ENCODE measurements at places on chromosomes 1 and 21.

- DNase-seq: no peak
Observed at GRCh38 chr1:78641558-78641957, 8.1 kb upstream of the IFI44 start.

DNA sequence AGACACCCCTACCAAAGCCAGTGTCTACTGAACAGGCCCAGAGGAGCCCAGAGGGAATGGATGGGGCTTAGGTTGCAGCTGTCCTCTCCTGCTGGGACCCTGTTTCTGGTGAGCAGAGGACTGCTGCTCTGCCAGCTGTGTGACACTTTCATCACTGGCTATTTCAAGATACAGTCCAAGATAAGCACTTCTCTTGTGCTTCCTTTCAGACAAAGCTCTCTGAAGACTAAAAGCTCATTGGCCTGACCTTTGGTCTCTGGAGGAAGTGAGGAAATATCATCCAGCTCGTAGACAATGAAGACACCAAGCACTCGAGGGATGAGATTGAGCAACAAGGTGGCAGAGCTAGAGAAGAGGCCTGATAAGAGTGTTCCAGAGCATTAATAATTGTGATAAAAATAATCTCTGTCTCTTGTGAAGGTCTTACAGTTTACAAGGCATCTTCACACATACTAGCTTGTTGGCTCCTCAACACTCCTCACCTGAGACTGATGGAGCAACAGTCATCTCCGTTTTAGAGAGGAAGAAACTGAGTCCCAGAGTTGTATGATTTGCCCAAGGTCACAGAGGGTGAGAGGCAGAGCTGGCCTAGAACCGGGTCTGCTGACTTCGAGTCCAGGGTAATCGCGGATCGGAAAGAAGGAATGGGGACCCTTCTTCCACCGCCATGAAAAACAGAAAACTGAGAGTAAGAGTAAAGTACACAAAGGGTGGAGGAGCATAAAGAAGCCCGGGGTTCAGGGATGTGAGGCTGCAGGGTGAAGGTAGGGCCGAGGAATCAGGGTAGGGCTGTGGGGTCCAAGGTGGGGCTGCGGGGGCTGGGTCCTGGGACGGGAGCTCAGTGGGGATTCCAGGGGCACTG, 666 bp downstream of the PAFAH2 start:
- DNase-seq: no peak

DNA sequence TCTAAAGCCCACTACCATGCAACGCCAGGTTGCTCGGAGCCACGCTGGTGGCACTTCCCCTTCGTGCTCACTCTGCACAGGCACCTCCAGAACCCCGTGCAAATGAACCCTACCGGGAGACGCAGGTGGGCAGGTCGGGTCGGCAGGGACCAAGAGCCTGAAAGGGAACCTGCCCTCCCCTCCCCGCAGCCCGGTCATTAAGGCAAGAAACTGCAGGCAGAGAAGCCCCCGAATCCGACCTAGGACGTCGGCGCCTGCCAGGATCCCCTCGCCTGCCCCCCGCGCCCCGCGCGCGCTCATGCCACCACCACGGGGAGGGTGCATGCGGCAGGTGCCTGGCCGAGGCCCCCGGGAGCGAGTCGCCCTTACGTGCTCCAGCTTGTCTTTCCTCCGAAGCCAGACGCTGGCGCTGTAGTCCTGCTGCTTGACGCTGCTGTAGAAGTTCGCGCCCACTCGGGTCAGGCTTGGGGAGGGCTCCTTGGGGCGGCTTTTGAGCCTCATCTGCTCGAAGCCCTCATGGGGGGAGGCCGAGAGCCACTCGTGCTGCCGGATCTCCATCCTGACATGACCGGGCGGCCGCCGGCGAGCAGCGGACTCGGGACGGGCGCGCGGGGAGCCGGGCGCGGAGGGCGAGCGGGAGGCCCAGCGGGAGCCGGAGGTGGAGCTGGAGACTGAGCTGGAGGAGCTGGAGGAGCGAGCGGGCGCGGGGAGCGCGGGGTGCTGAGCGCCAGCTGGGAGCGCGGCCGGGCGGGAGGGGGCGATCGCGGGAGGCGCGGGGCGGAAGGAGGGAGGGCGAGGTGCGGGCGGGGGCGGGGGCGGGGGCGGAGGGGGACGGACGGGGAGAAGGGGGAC, 552 bp downstream of the PLD5 start:
- DNase-seq: no peak

- no peak for DNase-seq
Observed at GRCh38 chr1:48026275-48026674, 29.1 kb upstream of the TRABD2B start.

DNA sequence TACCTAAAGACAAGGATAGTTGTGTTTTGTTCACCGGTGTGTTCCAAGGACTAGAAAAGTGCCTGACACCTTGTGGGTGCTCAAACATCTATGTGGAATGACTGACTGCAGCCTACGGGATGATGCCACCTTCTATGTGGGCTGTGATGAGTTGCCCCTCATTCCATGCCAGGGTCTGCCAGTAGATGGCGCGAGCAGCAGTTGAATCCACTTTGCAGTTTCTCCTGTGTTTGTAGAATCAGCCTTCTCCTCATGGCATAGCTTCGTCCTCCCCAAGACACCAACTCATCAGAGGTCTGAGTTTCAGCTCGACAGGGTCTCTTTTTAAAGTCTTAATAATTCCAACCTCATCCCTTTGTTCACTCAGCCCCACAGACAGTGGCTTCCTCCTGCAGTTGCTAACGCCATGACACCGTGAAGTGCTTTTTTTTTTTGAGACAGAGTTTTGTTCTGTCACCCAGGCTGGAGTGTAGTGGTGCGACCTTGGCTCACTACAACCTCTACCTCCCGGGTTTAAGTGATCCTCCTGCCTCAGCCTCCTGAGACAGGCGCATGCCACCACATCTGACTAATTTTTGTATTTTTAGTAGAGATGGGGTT, 133.7 kb downstream of the CAPN8 start:
- DNase-seq: no peak

DNA sequence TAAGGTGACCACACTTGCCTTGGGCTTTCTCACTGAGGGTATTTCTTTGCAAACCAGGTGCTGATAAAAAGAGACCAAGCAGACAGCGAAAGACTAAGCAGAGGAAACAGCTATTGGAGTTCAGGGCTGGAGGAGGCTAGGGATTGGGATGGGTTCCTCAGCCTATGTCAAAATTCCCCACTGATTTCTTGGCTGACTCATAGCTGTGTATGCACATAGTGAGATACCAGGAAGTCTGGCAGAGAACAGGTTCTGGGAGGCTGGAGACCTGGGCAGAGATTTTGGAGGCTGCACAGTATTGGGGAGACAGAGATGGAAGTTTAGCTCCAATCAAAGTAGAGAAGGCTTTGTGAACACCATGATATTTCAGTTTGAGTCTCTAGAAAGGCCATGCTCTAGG, 25.3 kb downstream of the YARS1 start:
- no peak for DNase-seq

DNA sequence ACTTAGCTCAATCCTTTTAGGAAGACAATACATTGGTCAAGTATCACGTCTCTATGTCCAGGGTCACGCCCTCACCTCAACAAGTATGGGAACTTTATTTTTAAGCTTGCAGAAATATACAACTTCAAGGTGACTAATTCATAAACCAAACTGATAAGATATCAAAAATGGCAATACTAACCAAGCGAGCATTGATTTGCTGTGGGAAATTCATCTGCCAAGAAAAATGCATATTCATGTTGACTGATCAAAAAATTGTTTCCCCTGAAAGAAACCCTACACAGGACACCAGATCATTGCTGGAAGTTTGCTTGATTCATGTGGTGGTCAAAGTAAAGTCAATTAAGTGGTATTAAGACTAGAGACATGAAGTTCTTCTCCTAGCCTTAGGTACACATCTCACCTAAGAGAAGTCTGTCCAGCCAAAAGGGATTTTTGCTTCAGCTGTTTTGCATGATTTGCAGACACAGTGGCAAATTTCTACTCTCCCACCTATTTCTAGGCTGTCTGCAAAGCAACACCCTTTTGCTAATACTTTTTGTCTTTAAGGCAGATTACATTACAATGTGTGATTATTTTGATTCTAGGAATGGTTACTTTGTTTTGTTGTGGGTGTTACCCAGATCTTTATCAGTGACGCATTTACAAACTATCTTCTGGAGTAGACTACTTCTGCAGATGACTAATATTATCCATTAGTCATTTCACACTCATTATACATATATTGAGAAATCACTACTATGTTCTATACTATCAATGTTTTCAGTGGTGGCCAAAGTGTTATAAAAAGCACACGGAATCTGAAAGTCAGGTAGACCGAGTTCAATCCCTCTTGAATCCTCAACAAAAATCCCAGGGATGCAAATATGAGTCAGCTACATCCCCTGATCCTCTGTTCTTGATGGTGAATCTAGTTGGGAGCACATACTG, 12.4 kb downstream of the SAMSN1 start:
- DNase-seq: no peak

GRCh38 chr1:213122514-213122929, 71.5 kb downstream of the RPS6KC1 start:
- no peak for DNase-seq

- no peak for DNase-seq
Observed at GRCh38 chr1:80181418-80181817, 1174.9 kb upstream of the ADGRL4 start.

- no peak for DNase-seq
Observed at GRCh38 chr1:217921126-217921904, 290.2 kb downstream of the SPATA17 start.

DNA sequence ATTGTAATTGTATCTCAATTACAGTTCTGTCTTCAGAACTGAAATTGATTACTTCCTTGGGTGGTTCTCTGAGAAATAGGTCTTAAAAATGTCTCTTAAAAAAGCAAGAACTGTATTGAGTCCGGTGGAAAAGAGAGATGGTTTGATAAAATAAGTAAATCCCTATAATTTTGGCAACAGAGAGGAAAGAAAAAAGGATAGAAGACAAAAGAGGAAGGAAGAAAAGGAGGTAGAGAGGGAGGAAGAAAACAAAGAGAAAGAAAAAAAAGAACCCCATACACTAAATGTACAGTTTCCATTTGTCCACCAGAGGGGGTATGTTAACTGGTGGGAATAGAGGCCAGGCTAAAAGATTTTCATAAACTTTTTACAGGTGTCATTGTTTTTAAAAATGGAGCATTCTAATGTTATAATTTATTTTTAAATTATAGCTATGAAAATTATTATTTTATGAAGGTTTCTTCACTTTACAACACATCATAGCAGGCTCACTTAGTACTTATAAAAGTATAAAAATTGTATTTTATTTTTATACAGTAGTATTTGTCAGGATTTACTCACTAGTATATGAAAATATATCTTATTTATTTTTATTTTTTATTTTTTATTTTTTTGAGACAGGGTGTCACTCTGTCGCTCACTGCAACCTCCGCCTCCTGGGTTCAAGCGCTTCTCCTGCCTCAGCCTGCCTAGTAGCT, 2.1 kb upstream of the UBE2T start:
- DNase-seq: no peak

All from stimulated activated CD8-positive, alpha-beta memory T cell treated with anti-CD3 and anti-CD28 coated beads, Interleukin-2, amount 100 ng/mL, for 1 hour (primary cell).